ENCODE measurements at places on chromosomes 4 and X.
A peak's percentile ranks its signal among the peaks of the same experiment; 100 is the strongest.

DNA sequence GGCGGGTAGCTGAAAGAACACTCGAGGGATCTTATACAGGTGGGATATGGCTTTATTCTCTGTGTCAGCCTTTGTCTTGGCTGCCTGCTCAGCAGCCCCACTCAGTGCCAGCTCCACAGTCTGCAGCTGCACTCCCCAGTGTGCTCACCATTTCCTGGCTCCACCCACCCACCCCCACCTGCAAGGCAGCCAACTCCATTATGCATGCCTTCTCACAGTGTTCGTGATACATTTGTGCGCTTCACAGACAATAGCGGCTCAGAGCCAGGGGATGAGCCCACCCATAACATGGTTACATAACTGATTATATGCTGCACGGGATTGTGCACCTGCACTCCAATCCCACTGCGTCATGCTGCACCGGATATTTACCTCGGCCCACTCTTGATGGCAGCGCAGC, 8.8 kb upstream of the TMEM128 start:
- no peak for DNase-seq

DNA sequence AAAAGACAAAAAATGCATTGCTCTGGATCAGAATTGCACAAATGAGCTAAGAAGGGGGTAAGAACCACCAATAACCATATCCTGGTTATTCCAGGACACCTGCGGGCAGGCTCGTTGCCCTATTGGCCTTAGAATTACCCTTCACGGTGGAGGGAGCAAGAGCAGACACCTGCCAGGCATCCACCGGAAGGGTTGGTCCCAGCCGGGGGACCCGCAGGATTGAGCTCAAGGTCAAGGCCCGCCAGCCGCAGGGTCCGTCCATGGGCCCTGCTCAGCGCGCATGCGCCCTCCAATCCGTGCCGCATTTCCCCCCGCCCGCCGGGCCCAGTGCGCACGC, 575 bp downstream of the SLC25A6 start:
- peak; percentile 92 for DNase-seq

GRCh38 chrX:31547416-31547815, 475.6 kb upstream of the FTHL17 start:
- DNase-seq, result no peak

DNA sequence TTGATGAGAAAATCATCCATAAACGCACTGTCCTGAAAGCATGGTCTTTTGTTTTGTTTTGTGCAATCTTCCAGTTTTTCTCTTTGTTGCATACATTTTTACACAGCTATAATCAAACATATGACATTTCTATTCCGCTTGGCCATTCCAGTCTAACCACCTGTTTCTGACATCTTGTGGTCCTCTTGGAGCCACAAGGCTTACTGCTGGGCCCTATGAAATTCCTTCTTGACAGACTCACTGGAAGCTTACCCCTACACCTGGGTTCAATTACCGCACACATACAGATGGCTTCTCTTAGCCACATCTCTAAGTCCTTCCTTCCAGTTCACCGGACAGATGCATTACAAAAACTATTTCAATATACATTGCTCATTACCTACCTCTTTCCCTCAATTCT, 72.4 kb downstream of the PAPSS1 start:
- no peak for DNase-seq

DNA sequence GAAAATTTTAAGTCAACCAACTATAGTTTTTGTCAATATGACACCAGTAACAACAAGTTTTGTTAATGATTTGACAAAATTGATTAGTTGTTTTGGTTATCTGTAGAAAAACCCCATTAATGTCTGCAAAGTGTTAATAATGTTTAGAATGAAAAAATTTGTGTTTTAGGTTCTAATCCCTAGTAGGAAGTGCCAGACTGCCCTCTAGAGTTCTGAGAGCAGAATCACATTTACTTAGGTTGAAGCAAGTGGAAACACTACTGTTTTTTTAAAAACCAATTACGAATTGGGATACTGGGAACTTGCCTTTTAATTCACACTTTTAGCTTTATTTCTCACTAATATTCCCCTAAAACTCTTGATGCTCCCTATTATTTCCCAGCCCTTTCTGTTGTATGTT, 101.1 kb upstream of the CYLC1 start:
- DNase-seq, result no peak

DNA sequence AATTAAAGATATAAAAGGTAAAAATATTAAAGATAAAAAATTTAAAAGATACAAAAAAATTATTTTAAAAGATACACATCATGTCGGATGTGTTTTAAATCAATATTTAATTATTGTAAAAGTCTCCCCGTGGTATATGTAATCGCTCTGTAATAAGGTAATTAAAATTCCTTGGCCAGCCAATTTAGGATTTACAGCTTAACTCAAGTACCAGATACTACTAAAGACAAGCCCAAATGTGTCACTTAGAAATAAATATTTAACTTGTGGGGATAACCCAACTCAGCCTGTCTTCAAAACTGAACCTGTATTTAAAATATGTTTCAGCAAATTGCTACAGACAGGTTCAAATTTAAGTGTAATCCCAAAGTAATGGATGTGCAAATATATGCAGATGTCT, 56.0 kb downstream of the GPR82 start:
- no peak for DNase-seq

DNA sequence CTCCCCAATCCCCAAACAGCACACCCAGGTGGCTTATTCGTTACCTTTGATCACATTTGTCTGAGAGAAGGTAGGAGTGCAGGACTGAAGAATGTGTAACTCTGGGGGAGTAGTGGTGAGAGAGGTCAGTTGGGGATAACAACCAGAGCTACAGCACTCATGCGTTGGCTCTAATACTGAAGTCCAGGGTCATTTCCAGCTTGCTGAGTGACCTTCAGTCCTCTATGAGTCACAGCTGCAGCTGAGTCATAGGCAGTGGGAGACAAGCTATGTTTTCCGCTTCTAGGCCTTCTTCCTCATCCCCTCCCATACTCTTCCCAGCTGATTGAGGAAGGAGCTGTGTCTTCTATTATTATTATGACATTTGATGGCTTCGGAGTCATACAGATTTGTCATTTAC, 31.6 kb upstream of the CT47C1 start:
- no peak for DNase-seq

DNA sequence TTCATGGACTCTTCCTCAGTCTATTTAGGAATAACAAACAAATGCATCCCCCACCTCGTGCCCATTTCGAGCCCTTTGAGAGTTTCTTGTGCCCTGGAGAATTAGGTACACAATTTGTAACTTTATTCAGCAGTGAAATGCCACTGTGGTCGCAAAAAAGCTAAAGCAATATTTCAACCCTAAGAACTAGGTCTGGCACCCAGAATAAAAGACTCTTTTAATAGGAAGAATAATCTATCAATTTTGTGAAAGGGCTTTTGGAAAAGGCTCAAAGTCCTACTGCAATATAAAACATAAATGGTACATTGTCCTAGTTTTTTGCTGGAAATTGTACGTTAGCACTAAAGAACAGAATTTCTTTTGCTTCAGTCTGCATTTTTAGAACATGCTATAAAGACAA, 304.6 kb upstream of the TENM3 start:
- DNase-seq, result no peak
